ENCODE measurements at places on chromosomes 2 and 18.

DNA sequence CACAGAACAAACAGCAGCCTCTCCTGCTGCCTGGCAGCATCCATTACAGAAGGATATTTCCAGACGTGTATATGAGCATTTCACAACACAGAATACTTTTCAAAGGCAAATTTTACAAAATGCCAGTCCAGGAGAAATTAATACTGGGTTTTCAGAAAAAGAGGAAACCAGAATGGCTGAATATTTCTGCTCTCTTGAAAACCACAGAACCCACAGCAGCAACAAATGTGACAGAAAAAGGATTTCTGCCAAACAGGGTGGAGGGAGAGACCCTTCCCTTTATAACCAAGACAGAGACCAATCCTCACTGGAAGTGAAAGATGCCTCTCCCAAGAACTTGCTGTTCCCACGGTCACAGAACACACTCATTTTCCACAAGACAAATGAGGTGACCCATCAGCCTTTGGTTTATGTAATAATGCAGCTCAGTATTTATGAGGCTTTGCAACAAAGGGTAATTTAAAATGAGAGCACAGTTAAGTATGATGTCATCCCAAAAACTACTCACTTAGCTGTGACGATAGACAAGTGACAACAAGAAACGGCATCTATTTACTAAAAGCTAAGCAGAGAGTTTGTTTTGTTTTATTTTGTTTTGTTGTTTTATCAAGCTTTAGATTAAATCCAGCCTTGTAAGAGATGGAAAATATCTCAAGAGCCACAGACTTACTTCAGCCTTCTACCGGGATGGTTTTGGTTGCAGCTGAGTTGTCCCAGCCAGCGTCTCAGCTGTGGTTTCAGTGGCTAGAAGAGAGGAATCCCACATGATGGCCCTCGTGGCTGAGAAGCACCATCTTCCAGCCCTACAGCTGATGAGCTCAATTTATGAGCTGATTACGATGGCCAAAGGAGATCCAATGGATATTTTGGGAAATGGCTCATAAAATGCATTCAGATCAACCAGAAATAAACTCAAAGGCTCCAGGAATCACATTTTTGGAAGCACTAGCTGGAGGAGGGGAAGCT, 249.3 kb upstream of the AGAP1 start:
- no peak for DNase-seq

- no peak for DNase-seq
Measured at GRCh38 chr2:16554060-16554583, 111.5 kb downstream of the CYRIA start.

- DNase-seq = no peak
Measured at GRCh38 chr2:58757971-58758370, 516.8 kb upstream of the FANCL start.

DNA sequence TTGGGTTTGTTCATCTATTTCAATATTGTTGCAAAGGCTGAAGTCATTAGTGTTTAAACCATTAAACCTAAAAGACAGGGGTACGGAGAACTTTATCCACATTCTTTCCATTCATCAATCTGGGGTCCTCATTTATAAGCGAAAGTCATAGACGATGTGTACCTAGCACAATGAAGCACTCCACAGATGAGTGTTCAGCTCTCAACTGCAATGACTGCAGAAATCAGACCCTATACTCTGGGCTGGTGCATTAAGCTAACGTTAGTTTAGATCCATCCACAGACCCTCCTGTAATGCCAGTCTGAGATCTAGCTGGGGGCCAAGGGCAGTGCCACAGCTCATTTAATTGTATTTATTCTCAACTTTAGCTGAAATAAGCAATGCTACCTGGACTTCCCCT, 155.2 kb downstream of the AFF3 start:
- no peak for DNase-seq

DNA sequence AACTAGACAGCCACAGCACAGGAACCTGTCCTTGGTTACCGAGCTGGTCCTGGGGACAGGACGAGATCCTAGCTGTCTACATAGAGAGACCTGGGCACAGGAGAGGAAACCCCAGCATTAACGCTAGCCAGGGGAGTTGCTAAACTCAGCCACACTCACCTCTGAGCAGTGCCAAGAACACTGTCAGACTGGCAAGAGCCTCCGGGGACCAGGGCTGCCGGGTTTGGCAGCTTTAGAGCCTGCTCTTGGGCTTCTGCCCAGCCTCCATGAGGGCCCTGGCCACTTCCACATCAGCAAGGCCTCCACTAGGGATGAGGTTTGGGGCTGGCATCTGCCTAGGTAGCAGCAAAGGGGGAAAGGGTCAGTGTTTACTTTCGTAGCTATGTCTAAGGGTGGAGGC, 6.7 kb downstream of the TMBIM1 start:
- no peak for DNase-seq

DNA sequence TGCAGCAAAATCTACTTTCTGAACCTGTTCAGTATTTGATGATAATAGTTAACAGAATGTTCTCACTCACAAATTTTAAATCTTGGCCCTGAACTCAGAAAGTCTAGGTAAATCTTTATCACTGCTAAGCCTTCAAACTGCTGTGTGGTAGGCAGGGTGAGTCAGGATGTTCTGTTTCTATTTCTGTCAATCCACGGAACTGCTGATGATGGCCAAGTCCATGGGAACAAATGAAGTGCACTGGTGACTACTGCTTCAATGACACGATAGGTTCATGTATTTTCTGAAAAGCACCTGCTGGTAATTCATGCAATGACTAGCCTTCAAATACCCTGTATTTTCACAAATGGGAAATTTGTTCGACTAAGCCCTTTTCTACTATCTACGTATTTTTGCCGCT, 14.2 kb downstream of the NIFK start:
- no peak for DNase-seq

- no peak for DNase-seq
Measured at GRCh38 chr2:105732101-105732500, 12.6 kb upstream of the NCK2 start.

GRCh38 chr18:58596265-58596681, 32.6 kb downstream of the ALPK2 start:
- DNase-seq = no peak

DNA sequence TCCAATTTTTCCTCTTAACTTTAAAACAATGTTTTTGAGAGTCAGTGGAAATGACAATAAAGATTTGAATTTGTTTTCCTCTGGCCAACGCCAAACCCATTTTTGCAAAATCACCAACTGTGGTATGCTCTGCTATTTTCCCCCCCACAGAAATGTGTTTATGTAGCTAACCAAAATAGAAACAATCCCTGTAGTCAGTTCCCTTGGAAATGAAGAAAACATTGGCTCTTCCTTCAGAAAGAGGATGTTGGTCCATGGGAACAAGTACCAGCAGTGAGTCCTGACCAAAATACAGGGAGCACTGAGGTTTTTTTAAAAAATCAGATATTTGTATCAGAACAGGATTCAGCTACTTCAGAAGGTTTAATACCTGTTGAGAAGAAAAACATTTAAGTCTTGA, 65.3 kb downstream of the SLC40A1 start:
- no peak for DNase-seq

All from activated gamma-delta T cell treated with Interleukin-2 at 50 U/mL for 16 hours (primary cell).